ENCODE measurements at places on chromosomes 16 and 17.

- DNase-seq: no peak
Observed at GRCh38 chr17:43356999-43357398, 41.8 kb upstream of the ARL4D start.

DNA sequence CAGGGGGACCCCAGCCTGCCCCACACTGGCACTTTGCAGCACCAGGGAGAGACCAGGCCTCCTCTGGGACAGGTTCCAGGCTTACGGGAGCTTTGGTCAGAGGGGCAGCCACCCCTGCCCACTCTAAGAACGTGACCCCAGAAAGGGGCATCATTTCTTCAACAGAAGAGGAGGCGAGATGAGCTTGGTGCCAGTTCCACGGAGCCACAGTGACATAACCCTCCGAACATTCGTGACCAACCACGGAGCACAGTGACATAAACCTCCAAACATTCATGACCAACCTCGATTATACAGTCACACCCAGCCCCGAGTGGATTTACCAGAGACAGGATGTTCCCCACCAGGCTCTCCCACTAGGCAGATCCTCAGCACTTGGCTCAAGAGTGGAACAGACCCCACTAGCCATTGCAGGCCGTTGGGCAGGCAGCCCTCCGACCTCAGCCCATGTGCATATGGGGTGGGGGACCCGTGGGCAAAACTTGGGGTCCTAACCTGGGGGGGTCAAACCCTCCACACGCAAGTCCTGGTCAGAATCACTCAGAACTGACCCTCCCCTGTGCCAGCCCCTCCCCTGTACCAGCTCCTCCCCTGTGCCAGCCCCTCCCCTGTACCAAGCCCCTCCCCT lies 112.9 kb downstream of the METRNL start:
- DNase-seq: peak; percentile 59

DNA sequence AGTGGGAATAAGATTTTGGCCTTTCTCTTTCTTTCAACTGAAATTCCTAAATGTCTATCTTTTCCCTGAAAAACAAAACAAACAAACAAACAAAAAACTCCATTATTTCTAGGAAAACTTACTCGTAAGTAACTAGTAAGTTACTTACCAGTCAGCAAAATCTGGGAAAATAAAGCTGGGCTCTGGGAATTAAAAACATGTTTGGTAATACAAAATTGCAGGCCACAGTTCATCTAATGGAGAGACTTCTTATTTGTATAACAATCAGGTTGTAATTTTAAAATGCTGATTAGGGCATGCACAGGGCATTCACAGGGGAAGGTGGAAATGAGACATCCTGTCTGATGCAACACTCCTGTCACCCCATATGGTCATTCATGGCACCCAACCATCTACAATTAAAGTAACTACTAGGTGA lies 3.8 kb upstream of the WIPI1 start:
- no peak for DNase-seq

DNA sequence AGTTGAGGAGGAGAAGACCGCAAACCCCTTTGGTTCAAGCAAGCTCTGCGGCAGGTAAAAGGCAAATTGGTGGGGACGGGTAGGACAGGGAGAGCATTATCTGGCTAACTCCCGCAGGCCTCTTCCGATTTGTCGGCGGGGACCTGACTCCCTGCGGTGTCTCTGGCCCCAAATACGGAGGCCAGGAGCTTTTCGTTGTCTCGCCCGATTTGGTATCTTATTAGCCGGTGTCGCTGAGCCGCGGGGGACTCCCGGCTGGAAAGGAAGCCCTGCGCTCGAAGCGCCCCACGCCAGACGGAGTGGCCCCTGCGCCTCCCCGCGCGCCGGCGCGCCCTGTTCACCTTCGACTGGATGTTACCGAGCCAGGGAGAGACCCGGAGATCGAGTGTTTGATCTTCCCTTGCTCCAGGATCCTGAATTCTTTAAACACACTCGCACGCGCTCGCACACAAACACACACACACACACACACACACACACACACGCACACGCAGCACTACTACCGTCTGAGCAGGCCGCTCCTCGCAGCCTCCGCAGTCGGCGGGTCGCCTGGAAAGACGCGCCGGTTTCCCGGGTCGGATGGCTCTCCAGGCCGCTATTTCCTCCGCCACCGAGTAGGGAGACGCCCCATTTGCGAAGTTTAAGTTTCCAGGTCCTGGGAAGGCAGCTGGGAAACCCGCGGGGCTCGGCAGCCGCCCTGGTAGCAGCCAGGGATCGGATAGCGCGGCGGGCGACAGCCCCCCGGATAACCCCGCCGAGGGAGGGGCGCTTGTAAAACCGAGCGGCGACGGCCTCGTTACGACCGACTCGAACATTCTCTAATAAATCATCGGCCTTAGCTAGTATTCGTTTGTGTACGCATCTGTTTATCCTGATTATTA lies 3.3 kb downstream of the PRAC1 start:
- no peak for DNase-seq

DNA sequence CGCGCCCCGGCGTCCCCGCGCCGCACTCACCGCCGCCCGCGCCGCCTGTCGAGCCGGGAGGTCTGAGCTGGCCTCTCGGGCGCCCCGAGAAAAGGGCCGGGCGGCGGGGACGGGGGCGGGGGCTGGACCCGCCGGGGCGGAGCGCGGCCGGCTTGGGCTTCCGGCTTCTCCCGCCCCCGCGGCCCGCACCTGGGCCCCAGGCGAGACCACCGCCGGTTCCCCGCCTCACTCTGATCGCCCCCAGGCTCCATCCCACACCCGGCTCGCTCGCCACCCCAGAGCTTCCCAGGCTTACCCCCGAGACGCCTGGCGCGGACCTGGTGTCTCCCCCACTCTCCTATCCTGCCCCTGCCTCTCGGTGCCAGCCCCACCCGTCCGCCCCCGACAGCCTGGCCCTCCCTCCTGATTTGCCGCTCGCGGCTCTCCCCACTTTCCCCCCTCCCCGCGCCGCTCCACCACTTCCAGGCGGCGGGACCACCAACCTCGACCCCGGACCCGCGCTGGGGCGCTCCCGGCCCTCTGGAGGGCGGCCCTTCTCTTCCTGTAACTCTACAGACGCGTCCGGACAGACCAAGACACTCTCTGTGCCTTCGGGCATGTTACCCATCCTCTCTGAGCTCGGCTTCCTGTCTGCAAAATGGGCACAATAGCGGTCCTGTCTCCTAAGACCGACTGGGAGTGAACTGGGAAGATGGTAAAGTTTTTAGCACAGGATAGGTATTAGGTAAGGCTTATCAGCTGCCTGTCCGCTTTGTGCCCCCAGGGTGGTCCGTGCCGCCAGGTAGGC lies at the start of gene LITAF:
Gene LITAF (minus strand): TSS at position 64 of the 787 bp plus-strand sequence. CDS start 30,189 bp downstream, outside the sequence.
- DNase-seq: no peak

DNA sequence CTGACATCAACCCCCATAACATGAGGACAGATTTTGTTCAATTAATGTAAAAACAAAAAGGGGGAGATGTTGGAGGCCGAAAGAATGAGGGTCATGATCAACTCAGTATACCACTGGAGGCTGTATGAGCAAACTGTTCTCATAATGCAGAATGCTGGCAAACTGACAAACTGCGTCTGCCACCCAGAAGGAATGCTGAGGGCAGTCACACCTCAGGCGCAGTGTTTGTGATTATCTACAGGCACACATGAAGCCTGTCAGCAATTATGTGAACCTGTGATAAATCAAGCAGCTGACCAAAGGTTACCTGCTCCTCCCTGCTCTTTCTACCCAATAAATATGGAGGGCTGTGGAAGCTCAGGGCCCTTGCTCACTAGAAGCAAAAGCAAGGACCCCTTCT lies 27.3 kb downstream of the CD300LG start:
- DNase-seq: no peak

DNA sequence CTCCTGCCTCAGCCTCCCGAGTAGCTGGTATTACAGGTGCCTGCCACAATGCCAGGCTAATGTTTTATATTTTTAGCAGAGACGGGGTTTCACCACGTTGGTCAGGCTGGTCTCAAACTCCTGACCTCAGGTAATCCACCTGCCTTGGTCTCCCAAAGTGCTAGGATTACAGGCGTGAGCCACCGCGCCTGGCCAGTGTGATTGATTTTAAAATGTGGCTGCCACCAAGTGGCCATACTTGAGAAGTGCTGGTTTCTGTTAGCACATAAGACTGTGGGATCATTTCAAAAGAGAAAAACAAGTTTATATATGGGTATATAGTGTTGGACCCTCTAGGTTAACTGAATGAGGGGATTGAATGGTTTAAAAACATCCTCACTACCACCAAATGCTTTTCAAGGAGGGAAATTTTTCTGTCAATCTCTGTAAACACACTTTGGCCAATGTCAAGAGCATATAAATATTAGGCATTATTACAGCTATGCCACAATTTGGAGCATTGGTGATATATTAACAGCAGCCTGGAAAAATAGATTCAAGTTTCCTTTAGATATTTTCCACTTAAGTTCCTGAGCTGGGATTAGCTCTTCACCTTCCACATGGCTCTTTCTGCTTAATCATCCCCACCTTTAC lies 13.5 kb upstream of the DHRS13 start:
- DNase-seq: no peak

DNA sequence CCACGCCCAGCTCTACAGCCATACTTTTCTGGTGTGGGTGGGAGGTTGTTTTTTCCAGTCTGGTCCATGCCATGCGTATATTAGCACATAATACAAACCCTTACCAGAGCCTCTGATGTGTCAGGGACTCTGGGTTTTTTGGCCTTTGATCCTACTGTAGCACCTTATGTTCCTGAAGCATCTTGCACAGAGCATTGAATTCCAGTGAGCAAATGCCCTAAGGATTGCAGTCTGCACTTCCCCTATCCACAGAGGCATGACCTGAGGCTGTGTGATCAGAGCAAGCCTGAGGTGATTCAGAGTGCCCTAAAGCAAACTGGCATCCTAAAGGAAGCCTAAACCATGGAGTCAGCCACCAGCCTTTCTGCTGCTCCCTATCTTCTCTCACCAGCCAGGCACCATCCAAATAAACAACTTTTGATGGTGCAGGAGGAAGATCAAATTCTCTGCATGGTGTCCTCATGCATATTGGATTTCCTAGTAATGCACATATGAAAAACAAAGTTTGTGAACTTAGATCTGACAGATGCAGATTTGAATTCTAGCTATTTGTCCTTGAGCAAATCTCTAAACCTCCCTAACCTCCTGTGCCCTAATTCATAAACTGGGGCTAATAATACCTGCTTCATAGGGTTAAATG lies 41.2 kb upstream of the HAS3 start:
- no peak for DNase-seq

DNA sequence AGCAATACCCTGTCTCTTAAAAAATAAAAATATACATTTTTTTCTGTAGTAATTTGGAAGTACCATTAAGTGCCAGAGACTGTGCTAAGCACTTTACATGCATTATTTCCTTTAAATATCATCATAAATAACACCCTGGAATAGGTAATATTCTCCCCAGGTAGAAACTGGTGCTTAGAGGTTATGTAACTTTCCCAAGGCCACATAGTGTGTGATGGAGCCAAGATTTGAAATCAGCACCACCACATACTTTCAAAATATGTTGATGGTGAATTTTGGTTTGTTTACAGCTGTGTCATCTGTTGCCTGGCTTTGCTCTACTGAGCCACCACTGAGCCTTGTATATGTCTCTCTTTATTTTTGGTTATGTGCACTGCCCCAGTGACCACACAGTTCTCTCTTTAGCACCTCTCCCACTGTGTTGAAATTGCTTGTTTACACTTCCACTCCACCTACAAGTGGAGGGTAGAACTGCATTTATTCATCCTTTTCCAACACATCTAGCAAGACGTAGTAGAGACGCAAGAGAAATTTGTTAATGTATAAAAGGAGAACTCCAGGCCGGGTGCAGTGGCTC lies 19.0 kb upstream of the NBR1 start:
- no peak for DNase-seq

- DNase-seq: no peak
Observed at GRCh38 chr16:71767060-71767900, 41.4 kb downstream of the AP1G1 start.

DNA sequence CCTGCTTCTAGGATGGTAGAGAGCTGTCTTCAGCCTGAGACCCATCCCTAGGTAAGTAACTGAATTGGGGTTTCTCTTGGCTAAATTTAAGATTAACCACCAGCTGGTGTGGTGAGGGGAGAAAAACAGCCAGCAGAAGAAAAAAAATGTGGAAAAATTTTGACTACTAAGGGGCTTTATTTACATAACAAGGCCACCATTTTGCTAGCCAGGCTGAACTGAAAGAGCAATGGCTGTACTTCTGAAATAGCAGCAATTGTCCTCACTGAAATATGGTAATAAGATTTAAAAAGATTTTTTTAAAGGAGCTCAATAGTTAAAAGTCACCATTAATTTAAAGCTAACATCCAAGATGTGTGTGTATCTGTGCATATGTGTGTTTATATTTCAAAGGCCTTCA lies 12.4 kb upstream of the TRIM25 start:
- DNase-seq: no peak

DNA sequence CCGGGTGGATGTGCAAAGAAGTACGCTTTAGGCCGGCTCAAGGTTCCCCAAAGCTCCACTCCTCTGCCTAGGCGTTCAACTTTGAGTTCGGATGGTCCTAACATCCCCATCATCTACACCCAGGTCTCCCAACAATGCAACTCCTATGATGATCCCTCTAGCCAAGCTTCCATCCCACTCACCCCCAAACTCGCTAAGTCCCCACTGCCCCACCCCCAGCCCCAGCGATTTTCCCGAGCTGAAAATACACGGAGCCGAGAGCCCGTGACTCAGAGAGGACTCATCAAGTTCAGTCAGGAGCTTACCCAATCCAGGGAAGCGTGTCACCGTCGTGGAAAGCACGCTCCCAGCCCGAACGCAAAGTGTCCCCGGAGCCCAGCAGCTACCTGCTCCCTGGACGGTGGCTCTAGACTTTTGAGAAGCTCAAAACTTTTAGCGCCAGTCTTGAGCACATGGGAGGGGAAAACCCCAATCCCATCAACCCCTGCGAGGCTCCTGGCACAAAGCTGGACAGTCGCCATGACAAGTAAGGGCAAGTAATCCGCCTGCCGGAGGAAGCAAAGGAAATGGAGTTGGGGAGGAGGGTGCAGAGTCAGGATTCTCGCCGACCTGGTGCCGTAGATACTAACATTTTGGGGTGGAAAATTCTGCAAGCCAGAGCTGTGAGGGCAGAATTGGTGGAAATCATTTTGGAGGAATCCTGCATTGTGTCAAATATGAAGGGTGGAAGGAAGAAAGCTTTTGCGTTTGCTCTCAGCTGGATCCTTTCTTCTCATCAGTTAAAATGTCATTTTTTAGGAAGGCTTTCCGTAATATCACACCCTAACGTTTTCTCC lies at the start of gene TP53:
Gene TP53 (minus strand): TSS at position 419 of the 836 bp plus-strand sequence. CDS start 10,896 bp downstream, outside the sequence.
- no peak for DNase-seq

- no peak for DNase-seq
Observed at GRCh38 chr17:4152471-4152870, 9.5 kb downstream of the CYB5D2 start.

- no peak for DNase-seq
Observed at GRCh38 chr16:53680756-53681155, 22.9 kb downstream of the RPGRIP1L start.

GRCh38 chr16:65126845-65127624 lies 5.2 kb upstream of the CDH11 start:
- no peak for DNase-seq

- DNase-seq: no peak
Observed at GRCh38 chr17:12549499-12550041, 116.1 kb upstream of the MYOCD start.

- no peak for DNase-seq
Observed at GRCh38 chr16:84175350-84176081, 11.3 kb downstream of the TAF1C start.

- DNase-seq: no peak
Observed at GRCh38 chr16:84741340-84741830, 41.6 kb downstream of the USP10 start.

All from chondrocyte (in vitro differentiated cells).